ENCODE measurements at places on chromosomes 3 and 15.
A peak's percentile ranks its signal among the peaks of the same experiment; 100 is the strongest.

DNA sequence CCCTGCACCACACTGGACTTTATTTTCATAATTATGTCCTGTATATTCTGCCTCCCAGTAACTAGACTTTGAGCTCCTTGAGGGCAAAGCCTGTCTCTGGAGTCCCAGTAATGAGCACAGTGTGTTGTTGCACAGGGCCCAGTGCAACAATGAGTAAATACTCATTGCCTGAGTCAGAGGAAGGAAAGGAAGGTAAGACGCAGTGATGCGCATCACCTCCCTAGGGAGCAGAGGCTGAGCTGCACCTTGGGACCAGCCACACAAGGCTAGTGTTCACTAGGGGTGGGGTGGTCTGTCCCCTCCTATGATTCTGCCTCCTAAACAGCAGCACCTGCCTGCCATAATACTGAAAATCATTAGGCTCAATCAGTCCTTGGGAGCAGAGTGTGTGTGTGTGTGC lies 86.6 kb upstream of the ADAMTSL3 start:
- peak; percentile 41 for DNase-seq

GRCh38 chr3:8557298-8557697 lies 55.7 kb downstream of the LMCD1 start:
- no peak for DNase-seq

DNA sequence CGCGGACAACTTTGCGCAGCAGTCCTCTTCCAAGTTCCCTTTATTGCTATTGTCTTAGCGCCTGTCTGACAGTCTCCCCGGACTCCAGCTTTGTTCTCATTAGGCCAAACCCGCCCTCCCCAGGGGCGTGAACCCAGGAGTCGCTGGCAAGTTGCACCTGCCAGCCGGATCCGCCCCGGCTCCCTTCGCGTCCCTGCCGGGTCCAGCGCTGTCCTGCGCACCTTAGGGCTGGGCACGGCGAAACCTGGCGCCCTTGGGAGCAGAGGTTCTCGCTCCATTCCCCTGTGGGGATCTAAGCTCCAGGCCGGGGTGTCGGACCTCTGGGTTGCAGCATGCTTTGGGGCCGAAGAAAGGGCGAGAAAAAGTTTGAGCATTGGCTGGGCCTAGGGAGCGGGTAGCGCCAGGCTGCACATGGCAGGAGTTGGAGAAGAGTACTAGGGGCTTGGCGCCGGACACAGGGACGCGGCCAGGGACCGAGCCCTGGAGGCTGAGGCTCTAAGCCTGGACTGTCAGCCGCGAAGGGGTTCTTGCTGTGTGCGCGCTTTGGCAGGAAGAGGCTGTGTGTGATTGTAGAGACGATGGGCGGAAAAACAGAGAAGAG lies 335.1 kb upstream of the THRB start:
- peak; percentile 37 for DNase-seq

DNA sequence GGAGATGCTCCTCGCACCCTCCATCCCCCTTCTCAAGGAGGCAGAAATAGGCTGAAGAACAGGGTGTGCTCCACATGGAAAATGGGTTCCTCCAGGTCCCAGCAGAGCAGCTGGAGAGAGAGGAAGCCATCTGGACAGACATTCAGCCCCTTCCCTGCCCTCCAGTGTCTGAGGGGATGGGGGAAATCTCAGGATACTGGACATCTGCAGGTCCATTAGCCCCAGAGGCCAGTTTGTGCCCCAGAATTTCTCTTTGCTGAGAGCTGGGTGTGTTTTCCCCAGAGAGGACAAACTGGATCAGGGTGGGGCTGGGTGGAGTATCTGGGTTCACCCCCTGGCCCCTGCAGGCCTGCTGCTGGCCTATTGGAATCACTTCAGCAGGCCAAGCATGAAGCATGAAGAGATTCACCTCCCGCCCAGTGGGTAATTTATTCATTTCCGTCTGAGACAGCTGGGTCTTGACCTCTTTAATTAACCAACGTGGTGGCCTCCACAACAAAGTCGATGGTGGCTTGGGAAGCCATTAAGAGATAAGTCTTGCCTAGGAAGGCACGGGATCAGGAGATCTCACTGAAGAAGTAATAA lies 4.6 kb downstream of the FAM3D start:
- DNase-seq = peak; percentile 21

GRCh38 chr15:79294075-79294474 lies 11.6 kb downstream of the ANKRD34C start:
- no peak for DNase-seq

GRCh38 chr15:52734329-52734728 lies 55.1 kb upstream of the ATOSA start:
- no peak for DNase-seq

DNA sequence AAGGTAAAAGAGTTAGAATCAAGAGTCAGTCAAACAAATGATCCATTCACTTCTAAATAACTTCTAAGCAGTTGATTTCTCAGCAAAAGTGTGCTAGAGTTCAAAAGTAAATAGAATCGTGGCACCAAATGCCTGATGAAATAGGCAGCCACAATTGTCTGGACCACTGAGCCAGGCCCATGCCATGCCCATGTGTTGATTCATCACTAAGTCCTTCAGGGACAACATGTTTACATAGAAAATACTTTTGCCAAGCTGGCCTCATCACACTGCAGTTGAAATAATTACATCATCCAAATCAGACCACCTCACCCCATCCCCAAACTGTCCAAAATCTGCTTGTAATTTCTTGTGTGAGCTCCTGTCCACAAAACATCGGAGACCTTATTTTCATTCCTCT lies 216.3 kb downstream of the IGSF11 start:
- DNase-seq = peak; percentile 30

GRCh38 chr15:65076486-65077290 lies at the start of gene KBTBD13:
KBTBD13 (plus strand) TSS chr15:65076746; CDS start chr15:65076816, 70 bp downstream.
- no peak for DNase-seq

DNA sequence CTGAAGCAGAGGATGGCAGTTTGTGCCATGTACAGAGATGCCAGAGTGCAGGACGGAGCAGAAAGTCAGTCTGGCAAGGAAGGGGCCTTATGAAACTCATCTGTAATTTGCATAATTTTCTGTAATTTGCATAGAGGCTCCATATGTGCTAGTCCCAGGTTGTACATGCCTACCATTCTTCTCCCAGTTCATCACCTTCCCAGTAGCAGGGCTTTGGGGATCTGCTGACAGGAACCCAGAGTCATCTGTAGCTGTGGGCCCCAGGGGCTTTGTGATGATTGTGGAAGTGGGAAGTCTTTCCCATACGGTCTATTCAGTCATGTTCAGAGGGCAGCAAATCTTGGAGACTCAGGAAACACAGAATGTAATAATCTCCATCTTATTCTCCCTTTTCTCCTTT lies 42.4 kb upstream of the SIAH2 start:
- no peak for DNase-seq

DNA sequence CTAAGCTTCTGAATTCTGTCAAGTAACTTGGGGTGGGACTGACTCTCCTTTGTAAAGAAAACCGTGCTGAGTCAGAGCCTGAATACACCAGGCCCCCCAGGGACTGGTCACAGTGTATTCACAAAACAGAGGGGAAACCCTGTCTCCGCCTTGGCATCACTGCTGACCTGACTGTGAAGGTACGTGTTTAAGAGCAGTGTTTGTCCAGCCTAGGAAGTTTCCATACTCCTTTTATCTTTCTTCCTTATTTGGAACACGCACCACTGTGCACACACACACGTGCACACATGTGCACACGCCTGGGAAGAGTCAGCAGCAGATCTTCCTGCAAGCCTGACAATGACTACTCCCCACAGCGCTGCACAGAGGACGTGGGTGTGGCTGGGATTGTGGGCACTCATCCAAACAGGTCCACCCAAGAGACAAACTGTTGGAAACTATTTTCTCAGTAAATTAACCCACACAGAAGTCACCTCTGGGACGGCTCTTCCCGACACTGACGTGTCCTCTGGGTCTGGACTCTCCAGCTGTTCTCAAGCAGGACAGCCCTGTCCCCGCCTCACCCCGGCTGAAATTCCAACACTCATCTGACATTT lies 87.7 kb downstream of the ATP10A start:
- DNase-seq = peak; percentile 85

GRCh38 chr3:143367171-143367570 lies 247.6 kb downstream of the CHST2 start:
- DNase-seq = no peak

GRCh38 chr3:147390589-147391569 lies 15.5 kb downstream of the ZIC4 start:
- no peak for DNase-seq

- DNase-seq = peak; percentile 4
Observed at GRCh38 chr3:148036331-148036876, 627.2 kb downstream of the ZIC1 start.

DNA sequence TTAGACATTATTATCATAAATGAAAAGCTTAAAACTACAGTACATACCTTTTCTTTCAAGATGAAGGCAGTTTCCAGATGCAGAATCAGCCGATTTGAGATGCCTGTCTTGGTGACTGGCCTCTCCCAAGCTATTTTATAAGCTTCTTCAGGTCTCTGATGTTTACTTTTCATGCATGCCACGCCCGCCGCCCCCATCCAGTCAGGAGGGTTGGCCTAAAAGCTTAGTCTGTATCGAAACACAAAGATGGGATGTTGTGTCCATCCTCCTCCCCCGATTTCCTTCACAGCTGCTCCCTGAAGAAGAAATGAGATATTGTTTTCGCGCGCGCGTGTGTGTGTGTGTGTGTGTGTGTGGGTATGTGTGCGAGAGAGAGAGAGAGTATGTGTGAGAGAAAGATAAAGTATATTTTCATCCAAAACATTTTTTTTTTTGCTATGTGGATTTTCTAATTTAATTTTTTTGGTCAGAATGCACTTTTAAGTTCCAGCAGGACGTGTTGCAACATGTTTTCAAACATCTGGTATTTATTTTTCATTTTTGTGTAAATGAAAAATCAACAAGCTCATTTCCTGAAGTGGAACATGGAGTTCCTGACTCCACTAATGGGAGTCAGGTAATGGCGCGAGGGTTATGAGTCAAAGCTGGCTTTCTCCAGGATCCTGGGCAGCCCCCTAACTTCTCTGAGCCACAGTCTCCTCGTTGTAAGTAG lies at the start of gene APOD:
TSS of gene APOD (minus strand) at position 110 of the 712 bp plus-strand sequence. CDS start 4,479 bp downstream, outside the sequence.
- DNase-seq = no peak

Measured in kidney tubule cell (primary cell).